A172 (cell line): ENCODE measurements at places on chromosomes 16 and 17.

GRCh38 chr16:31700530-31701388 lies 172.8 kb upstream of the ZNF267 start:
- DNase-seq: no peak

DNA sequence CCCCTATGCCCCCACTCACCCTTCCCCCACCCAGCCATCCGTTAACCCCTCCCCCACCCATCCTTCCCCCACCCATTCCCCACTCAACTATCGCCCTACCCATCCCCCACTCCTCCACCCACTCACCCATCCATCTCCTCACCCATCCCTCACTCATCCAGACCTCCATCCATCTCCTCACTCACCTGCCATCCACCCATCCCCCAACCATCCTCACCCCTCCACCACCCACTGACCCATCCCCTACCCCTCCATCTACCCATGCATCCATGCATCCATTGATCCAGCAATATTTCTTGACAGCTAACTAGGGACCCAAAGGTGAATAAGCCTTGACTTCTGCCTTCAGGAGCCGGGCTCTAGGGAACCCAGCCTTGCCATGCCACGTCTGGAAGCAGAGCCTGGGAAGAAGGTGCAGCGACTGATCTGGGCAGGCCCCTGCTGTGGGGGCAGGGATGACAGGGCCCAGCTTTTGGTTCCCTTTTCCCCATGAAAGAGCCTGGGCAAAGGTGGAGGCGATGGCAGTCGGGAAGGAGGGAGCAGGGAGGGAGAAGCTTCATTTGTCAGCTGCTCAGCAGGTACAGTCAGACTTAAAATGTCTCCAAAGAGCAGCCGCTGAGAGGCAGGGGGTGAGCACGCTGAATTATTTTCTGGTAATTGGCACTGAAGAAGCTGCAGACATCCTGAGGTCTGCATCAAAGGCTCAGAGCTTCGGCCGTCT lies 23.1 kb upstream of the DOC2B start:
- DNase-seq: no peak

GRCh38 chr17:58279736-58280479 lies 827 bp downstream of the MPO start:
- DNase-seq: no peak

GRCh38 chr17:1083451-1084187 lies 86.7 kb downstream of the TIMM22 start:
- no peak for DNase-seq

GRCh38 chr16:54244061-54244886 lies 42.3 kb downstream of the IRX3 start:
- no peak for DNase-seq

DNA sequence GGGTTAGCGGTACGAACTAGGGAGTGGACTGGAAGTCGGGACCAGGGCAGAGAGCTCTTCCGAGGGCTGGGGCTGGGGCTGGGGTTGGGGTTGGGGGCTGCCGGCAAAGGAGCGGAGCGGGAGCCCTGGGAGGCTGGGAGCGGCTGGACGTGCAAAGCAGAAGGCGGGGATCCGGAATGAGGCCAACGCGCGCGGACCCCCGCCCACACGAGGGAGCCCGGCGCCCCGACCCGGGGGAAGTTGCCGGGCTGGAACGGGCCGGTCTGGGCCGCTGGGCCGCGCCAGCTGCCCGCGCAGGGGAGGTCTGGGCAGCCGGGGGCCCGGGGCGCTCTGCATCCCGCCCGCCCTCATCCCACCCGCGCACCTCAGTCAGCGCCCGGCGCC lies 323 bp downstream of the ST3GAL2 start:
- DNase-seq: no peak
